Activated CD4-positive, alpha-beta T cell treated with anti-CD3 and anti-CD28 coated beads, Interleukin-2, amount 50 U/mL, for 48 hours (primary cell): ENCODE measurements at places on chromosomes 3 and 15.
A peak's percentile ranks its signal among the peaks of the same experiment; 100 is the strongest.

GRCh38 chr3:169497567-169498257 lies 165.8 kb downstream of the MECOM start:
- no peak for DNase-seq

GRCh38 chr3:133268726-133269134 lies 131.1 kb upstream of the BFSP2 start:
- DNase-seq = no peak

DNA sequence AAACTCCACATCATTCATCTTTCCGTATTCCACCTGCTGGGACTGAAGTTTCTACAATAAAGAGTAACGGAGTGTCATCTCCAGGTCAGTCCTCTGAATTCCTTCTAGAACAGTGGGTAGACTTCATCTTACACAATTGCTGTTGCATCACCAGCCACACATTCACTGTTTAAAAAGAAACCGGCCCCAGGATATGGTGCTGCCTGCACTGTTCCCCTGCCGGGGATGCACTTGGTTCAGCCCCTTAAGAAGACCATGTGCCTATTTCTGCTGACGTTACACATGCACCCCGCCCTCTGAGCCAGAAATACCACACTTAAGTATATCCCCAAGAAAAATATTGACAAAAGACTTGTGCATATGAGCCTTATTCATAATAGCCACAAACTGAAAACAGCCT lies 233.4 kb downstream of the FEZF2 start:
- no peak for DNase-seq

DNA sequence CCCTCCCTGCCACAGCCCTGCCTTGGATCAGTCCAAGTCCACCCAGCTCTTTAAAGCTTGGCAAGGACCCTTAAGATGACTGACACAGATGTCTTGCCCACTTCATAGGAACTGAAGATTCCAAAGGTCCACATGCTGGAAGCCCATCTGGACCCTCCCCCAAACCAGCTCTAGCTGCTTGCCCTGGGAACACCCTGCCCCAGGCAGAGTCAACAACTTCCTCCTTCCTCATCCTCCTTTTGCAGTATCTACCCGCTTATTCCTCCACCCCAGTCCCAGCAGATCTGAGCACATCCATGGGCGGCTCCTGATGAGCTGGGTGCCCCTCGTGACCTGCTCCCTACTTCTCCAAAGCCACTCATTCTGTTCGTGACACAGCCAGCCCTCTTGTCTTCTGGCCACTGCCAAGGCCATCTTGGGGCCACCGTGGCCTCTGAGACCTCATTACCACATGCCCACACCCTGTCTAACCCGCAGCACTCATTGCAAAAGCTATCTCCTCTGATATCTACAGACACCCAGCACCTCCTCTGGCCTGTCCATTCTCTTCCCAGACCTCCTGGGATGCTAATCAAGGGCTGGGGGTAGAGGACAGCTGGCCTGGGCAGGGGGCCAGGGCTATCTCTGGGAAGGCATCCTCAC lies 2.0 kb upstream of the PFKFB4 start:
- DNase-seq = no peak

- DNase-seq = no peak
Measured at GRCh38 chr3:101890716-101891115, 41.4 kb downstream of the NFKBIZ start.

DNA sequence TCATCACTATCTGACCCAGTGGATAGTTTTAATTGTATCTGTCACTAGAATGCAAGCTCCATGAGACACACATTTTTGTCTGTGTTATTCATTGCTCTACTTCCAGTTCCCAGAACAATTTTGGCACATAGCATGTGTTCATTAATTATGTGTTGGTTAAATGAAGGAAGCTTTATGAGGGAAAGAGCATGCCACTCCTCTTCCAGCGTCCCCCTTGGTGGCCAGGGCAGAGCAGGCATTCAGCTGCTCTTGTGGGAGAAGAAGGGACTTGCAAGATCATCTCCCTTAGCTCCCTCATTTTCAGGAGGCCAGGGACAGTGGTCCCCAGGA lies 489 bp upstream of the GALNT15 start:
- no peak for DNase-seq

DNA sequence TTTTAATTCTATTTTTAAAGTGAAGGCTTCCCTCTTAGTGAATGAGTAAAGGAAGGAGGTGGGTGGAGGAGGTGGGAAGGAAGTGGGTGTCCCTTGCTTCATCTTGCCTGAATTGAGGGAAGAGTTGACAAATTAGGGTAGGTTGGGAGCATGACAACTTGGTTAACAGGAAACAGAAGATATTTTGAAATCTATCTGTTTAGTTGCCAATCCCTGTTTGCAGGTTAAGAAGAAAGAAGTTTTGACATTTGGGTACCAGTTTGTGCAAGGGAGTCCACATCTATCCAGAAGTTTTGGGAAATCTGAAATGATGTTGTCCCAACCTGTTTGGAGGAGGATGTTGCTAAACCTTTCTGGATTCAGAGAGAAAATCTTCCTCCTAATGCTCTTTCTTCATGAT lies 204.1 kb upstream of the SUCLG2 start:
- no peak for DNase-seq

GRCh38 chr15:59299929-59300617 lies 72.6 kb downstream of the MYO1E start:
- DNase-seq = peak; percentile 63

DNA sequence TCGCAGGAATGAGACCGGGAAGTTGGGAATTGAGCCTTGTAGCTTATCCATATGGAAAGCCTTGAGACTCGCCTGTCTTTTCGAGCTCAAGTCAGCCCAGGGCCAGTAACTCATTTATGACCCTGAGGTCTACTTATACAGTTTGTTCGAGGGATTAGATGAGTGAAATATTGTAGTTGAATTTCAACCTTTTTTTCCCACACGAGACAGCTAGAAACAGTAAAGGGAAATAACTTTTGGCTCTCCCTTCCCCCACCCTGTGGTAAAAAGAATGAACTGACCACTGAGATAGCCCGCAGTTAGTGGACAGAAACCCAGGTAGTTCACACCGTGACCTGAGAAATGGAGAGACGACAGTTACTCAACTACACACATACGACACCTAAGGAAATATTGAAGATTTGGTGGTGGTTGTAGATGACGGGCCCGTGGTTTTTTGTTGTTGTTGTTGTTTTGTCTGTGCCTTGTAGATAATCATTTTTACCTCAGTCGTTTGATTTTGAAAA lies 841 bp downstream of the EIF3J start:
- DNase-seq = no peak

GRCh38 chr15:79602180-79602579 lies 170.0 kb downstream of the MINAR1 start:
- DNase-seq = no peak

GRCh38 chr3:35088943-35089342 lies 550.4 kb upstream of the ARPP21 start:
- no peak for DNase-seq

GRCh38 chr15:51904421-51904820 lies 67.2 kb downstream of the LEO1 start:
- no peak for DNase-seq

GRCh38 chr3:171797265-171797679 lies 13.0 kb downstream of the PLD1 start:
- DNase-seq = no peak

GRCh38 chr15:34812369-34812768 lies 17.0 kb upstream of the ACTC1 start:
- no peak for DNase-seq

GRCh38 chr15:47708161-47708980 lies 8.9 kb upstream of the SEMA6D start:
- DNase-seq = no peak

GRCh38 chr3:79436387-79436786 lies 331.4 kb downstream of the ROBO1 start:
- no peak for DNase-seq

DNA sequence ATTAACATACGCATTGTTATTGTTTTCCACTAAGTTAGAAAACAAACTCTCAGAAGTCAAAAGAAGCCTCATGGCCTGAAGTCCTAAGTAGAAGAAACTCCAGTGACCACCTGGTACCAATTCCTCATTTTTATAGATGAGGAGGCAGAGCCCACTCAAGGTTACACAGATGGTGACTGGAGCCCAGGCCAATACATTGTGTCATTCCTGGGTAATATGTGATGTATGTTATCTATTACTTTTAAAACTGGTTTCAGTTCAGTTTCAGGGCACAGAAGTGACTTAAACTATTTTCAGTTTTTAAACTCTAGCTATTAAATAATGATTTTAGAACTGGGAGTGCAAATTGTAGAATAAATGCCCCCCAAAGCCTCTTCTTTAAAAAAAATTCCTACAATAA lies 66.7 kb upstream of the STXBP5L start:
- no peak for DNase-seq

GRCh38 chr3:3351226-3351625 lies 171.7 kb upstream of the CRBN start:
- no peak for DNase-seq

DNA sequence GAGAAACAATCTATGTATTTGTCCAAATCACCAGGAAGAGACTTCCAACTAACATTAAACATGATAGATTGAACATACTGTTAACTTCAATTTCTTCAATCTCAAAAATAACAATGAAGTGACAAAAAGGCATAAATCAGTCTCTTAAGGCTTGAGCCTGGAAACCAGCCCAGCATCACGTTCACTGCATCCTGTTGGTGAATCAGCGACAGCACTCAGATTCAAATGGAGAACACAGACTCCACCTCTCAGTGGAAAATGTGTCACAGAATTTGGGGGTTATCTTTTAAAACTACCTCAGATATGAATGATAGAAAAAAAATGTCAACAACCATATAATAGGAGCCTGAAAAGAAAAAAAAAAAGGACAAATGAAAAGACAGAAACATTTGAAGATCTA lies 212.0 kb downstream of the MINAR1 start:
- peak; percentile 16 for DNase-seq

DNA sequence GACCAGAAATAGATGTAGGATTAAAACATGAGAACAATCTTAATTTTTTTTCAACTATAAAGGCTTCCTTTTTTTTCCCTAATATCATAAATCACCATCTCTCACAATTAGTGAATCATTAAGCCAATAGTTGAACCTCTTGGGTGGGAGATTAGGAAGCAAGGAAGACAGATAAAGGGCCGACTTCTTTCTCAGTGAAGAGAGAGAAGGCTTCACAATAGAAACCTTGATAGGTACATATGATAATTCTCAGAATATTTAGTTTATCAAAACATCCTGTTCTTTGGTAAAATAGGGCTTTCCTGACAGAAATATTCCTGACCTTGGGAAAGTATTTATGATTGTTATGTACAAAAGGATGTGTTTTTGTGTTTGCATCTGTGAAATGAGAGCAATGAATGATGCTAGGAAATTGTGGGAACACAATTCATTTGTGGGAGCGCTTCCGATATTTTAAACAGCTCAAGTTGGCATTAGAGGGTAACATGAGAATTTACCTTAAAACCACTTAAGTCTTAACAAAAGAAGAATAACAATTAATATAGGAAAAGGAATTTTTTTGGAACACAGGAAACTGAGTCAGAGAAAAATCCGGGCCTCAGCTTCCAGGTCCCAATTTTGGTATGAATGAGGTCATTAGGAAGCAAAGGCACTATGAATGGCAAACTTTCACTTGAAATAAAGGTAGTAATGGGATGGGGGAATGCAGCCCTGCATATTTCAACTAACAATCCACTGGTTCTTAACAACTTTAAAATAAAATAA lies 263.2 kb upstream of the TGFBR2 start:
- DNase-seq = no peak

DNA sequence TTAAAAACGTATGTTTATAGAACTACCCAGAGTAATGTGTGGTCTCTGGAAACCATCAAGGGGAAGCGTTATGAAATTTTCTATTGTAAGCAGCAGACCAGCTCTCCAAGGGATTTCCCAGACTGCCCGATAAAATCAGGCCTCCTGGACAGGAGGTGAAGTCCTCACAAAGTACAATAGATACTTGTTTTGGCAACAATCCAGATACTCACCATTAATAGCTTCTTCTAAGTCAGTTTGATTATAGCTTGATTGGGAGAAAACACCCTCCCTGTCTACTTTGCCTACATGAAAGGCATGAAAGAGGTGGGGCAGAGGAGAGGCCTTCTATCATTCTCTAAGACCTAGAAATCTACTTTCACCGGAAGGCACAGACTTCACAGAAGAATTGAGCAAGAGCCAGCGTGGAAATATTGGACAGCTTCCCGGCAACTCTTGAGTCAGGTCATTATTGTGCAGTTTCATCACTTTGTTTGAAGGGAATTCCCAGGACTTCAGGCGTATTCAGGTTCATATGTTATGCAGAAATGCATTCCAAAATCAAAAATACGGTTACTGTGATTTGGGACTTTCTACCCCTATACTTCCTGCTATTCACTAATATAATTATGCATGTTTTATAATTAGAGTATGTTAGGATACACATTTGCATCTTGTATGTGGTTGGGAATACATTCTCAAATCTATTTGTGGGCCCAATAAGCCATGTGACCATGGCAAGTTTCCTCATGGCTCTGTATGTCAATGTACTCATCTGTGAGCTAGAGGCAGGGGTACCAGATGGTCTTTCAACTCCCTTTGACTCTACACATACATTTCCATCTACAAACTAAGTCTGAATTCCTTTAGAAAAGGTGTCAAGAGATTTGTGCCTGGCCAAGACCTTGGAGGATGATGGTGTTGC lies 103.5 kb downstream of the CD47 start:
- DNase-seq = no peak

DNA sequence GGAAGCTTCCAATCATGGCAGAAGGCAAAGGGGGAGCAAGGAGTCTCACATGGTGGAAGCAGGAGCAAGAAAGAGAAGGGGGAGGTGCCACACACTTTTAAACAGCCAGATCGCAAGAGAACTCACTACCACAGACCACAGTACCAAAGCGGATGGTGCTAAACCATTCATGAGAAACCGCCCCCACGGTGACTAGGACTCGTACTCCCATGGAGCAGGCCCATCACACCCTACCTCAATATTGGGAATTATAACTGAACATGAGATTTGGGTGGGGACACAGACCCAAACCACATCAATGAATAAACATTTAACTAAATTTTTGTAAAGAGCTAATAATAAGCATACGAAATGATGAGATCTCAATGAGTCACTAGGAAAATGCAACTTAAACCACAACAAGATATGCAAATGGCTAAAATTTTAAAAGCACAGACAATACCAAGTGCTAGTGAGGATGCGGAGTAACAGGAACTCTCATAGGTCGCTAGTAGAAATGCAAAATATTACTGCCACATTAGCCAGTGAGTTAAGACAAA lies 10.0 kb downstream of the MRPS25 start:
- DNase-seq = peak; percentile 67

GRCh38 chr15:73273181-73274002 lies 95.4 kb downstream of the HCN4 start:
- peak; percentile 43 for DNase-seq

- no peak for DNase-seq
Measured at GRCh38 chr3:5788496-5788895, 601.0 kb downstream of the EDEM1 start.

- DNase-seq = no peak
Measured at GRCh38 chr3:136621628-136622027, 130.6 kb downstream of the STAG1 start.
